ENCODE measurements at places on chromosomes 11 and 22.
A peak's percentile ranks its signal among the peaks of the same experiment; 100 is the strongest.

DNA sequence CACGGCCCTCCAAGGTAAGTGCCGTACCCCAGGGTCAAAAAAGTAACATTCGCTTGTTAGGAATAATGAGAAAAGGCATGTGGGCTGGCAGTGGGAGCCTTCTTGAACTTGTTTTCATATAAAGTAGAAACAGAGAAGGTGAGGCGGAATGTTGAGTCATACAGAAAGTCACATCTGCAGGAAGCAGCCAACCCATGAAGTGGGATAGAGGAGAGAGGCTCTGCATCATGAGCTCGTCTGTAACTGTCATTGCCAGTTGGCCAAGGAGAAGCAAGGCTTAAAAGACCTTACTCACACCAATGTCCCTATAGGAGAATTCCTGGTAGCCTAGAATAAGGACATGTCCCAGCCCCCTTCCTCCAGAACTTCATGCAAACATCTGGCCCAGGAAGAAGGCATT lies 253.3 kb downstream of the BUD13 start:
- DNase-seq: no peak

DNA sequence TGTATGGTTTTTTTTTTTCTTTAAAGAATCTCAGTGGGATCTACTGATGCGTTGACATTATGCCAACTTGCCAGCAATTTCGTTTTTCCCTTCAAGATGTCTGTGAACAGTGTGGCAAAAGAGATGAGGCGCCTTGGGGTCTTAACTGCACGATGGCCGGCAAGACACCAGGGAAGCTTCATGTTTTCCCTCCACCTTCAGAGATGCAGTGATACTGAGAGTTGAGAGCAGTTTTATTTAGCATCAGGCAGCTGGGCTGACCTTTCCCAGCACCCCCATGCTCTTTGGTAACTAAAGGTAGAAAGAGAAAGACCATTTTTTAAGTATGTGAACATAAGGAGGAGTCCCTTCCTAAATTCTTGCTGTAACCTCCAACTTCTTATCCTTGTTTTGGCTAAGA lies 11.7 kb upstream of the GRIK4 start:
- DNase-seq: no peak

DNA sequence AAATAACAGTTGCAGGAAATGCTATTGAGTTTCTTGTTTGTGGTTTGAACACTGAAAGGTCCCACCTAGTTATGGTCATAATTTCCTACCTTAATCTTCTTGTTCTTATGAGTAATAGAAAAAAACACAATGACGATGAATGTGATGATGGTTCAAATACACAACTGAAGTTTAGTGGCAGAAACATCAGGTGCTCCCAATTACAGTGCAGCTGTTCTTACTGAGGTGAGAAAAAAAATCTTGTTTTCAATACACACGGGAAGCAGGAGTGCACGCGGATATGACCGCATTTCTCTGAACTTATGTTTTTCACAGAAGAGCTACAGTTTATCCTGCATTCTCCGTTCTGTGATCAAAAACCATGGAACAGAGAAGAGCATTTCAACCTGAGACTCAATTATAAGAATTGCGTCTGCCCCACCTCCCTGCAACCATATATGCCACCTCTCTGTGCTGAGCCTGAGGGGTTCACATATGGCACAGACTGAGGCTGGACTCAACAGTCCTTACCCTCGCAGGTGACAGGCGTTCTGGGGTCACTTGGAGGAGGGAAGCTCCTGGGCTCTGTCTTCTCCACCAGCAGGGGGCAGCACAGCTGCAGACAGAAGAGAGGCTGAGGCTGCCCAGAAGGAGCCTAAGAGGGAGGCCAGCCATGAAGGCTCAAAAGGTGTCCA lies 99.7 kb upstream of the IGLL5 start:
- DNase-seq: peak; percentile 32

DNA sequence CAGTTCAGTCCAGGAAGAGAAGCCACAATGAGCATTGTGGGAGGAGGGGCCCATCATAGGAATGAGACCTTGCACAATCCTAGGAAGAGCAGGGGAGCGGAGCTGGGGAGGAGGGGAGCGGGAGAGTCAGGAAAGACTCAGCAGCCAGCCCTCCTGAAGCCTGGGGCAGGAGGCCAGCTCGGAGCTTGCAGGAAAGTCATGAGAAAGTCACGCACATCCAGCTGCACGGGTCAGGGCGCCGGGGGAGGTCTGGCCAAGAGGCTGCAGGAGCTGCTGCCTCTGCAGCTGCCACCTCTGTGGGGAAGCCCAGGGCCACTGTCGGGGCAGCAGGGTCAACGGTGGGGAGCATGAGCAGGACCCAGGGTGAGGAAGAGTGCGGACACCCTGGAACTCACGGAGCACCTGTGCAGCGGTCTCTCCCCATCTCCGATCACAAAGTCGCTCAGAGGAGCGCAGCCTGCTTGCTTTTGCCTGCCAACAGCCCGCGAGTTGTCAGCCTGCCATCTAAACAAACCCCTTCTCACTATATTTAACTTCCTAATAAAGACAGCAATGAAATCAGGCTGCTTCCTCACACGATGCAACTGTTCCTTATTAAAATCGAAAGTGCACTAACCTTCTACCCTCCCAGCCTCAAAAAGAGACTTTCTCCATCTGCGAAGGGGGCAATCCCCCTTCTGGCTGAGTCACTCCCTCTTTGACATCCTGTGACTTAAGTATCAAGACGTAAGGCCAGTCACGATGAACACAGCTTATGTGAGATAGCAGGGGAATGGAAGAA lies 52.9 kb upstream of the RTL6 start:
- DNase-seq: no peak

- no peak for DNase-seq
Measured at GRCh38 chr11:36328966-36329673, 33.0 kb downstream of the PRR5L start.

DNA sequence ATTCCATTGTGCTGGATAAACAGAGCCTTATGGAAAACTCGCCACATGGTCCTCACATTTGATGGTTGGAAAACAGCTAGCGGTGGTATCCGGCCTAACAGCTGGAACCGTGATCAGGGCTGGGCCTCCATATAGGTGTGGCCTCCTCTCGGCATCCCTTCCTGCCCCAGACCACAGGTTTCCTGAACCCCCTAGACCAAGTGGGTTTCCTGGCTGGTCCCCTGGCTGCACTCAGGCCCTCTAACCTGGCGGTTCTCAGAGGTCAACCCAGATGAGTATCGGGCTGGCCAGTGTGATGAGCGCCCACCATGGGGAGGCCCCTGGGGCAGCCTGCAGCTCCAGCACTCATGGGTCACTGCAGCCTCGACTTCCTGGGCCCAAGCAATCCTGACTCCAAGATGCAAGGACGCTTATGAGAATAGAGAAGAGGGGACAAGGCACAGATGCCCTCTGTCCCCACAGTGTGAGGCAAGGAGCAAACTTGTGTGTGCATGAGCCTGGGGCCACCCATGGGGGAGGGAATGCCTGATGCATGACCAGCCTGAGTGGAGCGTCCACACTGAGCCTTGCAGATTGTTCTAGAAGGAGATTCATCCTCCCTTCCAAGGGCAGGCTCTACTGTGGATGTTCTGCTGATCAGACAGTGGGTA lies 53.4 kb upstream of the WNT7B start:
- DNase-seq: no peak

- DNase-seq: no peak
Measured at GRCh38 chr11:79013509-79013908, 427.3 kb downstream of the TENM4 start.

- no peak for DNase-seq
Measured at GRCh38 chr11:70070706-70071105, 7.4 kb upstream of the ANO1 start.

GRCh38 chr11:71331631-71332030 lies 79.3 kb upstream of the SHANK2 start:
- no peak for DNase-seq

DNA sequence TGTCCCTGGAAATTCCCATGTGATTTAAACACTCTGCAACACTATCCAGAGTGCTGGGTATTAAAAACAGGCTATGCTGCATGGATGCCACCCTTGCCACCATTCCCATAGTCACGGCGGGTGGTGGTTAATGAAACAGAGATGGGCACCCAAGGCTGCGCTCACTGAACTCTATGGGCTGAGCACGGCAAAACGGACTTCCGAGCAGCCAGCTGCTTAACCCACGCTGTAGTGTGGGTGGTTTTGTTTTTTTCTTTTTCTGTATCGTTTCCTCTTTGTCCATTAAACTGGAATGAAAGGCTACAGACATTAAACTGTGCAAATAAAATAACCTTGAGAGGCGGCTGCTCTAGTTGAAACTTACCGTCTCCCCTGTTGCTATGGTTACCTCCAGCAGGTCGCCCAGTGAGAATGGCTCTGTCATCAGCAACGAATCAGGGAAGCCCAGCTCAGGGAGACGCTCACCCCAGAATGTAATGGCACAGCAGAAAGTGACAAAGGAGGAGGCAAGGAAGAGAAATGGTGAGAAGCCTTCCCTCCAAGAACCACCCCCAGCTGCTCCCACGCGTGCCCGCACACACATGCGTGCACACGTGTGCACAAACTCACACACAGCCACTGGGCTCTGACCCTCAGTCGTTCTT lies 102.1 kb downstream of the C11orf91 start:
- DNase-seq: no peak

DNA sequence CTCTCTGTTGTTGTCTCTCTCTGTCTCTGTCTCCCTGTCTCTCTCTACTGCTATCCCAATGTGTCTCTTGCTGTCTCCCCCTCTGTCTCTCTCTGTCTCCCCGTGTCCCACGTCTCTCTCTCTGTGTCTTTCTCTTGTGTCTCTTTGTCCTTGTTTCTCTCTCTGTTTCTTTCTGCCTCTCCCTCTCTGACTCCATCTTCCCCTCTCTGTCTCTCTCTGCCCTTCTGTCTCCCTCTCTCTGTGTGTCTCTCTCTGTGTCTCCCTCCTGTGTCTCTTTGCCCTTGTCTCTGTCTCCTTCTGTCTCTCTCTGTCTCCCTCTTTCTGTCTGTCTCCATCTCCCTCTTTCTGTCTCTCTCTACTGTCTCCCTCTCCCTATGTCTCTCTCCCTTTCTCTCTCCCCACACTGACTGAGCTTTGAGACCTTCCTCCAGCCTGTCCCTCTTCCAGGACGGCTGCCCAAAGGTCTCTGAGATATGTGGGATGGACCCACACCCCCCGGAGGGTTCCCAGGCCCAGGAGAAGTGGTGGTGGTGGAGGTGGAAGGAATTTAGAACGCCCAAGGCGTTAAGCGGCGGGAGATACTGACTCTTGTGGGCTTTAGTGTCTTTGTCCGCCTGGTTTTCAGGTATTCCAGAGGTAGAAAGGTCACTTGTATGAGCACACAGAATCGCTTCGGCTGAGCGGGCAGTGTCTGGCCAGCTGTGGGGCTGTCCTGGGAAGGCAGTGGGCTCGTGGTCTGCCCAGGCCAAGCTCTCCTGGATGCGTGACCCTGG lies 65.5 kb upstream of the CCND1 start:
- DNase-seq: no peak

DNA sequence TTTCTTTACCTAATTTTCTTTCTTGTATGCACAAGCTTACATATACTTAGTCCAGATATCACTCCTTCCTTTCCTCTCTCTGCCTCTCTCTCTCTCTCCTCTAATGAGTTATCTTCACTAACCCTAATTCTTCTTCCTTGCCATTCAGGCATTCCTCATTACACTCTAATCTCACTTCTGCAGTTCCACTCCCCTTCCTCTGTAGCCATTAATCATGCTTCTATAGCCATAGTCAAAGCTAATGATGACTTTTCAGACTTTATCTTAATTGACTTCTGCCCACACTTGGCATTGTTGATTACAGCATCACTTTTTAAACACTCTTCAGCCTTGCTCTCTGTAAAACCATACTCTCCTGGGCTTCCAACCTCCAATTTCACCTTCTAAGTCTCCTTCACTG lies 35.3 kb upstream of the SC5D start:
- DNase-seq: no peak

GRCh38 chr11:72686639-72687220 lies 12.5 kb upstream of the PDE2A start:
- DNase-seq: no peak

DNA sequence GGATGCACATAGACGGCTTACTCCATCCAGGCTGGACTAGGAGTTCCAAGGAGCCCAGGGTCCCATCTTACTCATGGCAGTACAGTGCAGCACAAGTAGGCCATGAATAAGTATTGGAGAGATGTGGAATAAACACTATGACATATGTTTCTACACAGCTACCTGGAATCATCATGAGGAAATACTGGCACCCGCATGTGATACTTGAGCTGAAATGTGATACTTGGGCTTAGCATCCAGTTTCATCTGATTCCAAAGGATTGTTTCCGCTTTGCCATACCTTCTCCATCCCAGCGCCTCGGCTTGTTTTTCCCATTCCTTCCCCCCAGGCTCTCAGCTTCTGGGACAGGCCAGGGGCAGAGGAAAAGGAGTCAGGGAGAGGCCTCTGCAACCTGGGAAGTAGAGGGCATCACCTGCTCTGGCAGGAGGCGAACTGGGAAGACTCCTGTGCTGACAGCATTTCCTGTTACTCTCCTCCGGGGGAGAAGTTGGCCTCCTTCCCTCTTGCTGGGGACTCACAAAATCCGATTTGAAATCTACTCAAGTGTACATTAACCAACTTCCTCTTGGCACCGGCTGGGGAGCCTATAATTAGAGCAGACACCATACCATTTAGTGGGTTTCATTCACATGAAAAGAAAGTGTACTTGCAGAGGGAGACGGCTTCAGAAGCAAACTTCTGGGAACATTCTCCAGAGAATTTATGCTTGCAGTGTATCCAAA lies 187.8 kb downstream of the MIAT start:
- DNase-seq: no peak

DNA sequence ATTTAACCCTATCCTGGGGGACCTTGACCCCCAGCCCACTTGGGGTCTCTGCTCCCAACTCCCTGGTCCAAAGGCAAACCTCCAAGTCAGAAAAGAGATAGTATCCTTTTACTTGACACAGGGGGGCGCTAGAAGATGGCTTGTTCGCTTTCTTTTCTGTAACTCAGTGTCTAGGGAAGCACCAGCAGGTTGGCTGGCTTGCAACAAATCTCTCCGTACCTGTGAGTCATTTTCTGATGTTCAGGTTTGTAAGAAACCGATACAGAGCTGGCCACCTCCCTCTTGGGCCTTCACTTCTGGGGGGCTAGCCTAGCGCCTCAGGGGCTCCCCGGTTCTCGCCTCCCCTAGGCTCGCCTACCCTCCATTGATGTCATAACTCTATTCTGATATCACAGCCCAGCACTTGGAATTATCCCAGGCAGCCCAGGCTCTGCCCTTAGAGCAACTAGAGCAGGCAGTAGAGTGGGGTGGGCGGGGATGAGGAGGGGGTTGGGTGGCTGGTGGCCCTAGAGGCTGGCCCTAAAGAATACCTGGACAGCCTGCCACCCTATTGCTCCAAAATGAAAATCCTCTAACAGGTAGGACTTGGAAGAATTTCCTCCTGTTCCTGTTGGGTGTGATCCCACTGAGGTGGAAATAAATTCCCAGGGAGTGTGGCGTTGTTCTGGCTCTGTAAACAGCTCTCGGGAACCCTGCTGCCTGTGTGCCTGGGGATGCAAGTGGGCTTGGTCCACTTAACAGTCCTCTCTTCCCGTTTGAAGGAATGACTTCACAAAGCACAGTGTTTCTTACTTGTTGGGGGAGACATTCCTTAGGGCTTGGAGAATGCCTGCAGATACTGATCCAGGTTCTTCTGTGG lies 69.4 kb downstream of the OSBP2 start:
- DNase-seq: peak; percentile 23

DNA sequence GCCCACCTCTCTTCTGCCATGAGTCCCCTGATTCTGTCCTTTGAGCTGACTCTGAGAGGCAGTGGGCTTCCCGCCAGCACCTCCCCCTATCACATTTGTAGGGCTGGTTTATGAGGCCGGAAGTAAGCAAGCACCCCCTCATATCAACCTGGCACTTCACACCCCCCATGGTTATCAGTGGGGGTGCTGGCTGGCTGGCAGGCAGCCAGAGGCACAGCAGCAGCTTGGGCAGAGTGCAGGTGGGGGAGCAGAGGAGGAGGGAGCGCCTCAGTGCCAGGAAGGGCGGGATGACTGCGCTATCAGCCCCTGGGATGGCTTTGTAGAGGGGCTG lies 22.9 kb upstream of the CHRM4 start:
- DNase-seq: no peak

- no peak for DNase-seq
Measured at GRCh38 chr22:48105259-48105658, 1342.8 kb downstream of the TBC1D22A start.

Data from activated naive CD8-positive, alpha-beta T cell treated with anti-CD3 and anti-CD28 coated beads, Interleukin-2, amount 50 U/mL, for 16 hours (primary cell).